ENCODE measurements at places on chromosomes 5 and 9.
A peak's percentile ranks its signal among the peaks of the same experiment; 100 is the strongest.

GRCh38 chr9:85443190-85443598 lies 298.6 kb downstream of the AGTPBP1 start:
- no peak for DNase-seq

DNA sequence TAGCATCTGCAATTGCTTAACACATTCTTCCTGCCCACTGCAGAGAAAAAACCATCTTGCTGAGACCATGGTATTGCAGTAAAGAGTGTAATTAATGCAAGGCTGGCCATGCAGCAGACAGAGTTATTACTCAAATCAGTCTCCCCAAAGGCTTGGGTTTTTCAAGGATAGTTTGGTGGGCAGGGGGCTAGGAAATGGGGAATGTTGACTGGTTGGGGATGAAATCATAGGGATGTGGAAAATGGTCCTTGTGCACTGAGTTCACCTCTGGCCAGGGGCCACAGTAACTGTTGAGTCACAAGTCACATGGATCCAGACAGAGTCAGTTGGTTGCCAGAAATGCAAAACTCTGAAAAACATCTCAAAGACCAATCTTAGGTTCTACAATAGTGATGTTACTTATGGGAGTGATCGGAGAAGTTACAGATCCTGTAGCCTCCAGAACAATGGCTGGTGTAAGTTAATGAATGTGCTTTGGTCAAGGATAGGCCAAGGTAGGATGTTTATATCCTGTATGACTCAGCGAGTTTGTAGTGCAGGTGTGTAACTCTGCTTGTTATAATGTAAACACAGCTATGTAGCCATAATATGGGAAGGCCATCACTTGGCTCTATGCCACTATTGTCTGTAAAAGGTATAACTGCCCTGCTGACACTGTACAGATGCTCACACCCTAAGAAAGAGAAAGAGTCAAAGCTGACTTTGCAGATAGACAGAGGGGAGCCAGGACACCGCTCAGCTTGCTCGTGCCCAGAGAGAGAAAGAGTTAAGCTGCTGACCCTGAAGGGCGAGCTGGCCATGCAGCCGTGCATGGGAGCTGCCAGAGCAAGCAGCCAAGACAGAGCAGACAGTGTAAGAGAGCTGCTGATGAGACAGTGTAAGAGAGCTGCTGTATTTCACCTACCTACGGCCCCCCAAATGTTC lies 27.2 kb downstream of the C9orf152 start:
- DNase-seq, result peak; percentile 59

DNA sequence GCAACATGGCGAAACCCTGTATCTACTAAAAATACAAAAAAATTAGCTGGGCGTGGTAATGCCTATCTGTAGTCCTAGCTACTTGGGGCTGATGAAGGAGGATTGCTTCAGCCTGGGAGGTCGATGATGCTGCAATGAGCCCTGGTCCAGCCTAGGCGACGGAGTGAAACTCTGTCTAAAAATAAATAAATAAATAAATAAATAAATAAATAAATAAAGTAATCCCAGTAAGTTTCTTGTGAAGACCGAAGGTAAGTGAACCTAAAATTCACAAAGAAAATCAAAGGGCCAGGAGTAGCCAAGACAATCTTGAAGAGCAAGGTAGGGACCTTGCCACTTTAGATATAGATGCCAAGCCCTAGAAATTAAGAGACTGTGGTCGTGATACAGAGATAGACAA lies 68.1 kb upstream of the DHFR start:
- no peak for DNase-seq

GRCh38 chr9:132027752-132028663 lies 51.7 kb downstream of the MED27 start:
- no peak for DNase-seq

- no peak for DNase-seq
These were observed 590.5 kb downstream of the CCDC171 start for GRCh38 chr9:16143310-16143709.

DNA sequence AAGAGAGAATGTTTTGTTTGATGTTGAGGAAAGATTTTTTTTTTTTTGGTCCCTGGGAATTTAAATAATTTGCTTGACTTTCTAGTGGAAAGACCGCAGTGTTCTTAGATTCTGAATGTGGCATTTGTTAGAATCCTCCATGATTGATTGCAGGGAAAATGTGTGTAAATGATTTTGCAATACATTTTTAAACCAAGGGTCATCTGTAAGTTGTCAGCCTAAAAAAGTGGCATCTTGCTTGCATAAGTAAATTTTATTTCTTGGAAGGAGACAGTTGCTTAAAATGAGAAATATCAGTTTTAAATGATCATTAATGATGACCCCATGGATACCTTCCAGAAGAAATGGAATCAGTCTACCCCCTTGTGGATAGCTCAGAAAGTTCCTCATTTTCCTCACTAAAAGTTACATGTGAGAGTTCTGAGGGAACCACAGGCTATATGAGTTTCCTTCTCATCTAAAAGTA lies 105.1 kb upstream of the SLC25A48 start:
- no peak for DNase-seq

DNA sequence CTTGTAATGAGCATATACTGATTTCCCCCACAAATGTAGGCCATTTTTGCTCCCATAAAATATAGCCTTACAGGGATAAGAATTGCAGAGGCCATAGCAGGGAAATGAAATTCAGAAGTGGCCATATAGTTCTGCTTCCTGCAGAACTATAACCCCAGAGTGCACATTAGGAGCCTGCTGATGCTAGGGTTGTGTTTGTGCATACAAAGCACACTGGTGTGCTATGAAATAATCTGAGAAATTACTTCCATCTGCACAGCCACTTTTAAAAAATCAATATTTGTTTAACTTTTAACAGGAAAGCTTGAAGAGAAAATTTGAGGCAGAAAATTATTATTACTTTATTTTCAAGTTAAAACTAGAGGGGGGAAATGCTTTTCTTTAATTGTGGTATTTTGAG lies 380.3 kb downstream of the MRPS30 start:
- no peak for DNase-seq

DNA sequence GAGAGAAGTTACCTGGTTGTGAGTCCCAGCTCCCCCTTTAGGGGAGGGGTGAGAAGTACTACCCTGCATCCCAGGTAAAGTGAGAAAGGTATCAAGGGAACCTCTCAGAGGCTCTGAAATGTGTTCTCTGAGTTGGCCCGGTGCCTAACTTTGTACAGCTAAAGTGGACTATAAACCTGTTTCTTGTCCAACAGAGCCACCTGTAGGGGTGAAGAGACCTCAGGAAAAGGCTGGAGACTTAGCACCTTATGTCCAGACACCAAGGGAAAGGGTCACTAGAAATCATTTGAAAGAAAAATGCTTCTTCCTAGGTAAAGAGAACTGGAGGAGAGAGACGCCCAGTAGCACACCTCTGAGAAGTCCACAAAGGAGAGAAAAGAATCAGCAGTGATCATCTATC lies 108.3 kb upstream of the KIF2A start:
- DNase-seq, result no peak

GRCh38 chr9:111298731-111299598 lies 31.1 kb downstream of the OR2K2 start:
- DNase-seq, result no peak

Measured in epithelial cell of prostate (primary cell).